HFF-Myc (cell line): ENCODE measurements at places on chromosomes 6 and 20.

DNA sequence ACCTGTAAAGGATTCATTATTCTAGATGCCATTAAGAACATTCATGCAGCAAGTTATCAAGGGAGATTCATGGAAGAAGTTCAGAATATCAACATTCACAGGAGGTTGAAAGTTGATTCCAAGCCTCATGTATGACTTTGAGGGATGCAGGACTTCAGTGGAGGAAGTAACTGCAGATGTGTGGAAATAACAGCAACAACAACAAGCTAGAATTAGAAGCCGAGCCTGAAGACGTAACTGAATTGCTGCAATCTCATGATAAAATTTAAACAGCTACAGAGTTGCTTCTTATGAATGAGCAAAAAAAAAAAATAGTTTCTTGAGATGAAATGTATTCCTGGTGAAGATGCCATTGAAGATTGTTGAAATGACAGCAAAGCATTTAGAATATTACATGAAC lies 73.3 kb upstream of the NXT1 start:
- DNase-seq = no peak

DNA sequence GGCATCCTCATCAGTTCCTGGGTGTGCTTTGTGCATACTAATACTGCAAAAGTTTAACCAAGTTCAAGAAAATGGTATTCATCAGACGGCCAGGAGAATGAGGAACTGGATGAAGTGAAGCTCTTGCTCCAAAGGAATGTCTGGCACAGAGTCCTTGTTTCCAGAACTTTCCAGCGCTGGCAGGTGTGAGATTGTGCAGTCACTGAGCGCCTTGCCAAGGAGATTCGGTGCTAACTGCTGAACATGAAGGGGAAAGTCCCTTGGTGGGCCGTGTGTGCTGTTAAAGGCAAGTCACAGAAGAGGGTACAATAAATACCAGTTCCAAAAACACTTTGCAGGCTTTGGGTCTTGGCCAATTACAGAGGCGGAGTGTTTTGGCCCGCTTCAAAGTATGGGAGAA lies 262.3 kb upstream of the SOX4 start:
- DNase-seq = no peak

DNA sequence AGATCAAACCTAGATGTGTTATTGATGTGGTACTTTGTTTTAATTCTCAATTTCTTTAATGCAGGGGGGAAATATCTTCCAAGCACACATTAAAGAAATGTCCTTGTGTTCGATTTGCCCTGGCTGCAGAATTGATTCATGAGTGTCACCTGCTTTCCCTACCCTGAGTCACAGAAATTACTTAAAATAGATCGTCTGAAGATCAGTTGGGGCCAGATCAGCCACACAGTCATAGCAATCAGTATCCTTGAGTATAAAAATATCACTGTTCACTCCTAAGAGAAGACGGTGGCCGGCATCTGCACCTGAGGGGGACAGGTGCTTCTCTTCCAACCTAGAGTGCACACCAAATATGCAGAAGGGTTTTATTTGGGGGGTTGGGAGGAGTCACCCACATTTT lies 115.2 kb upstream of the RIN2 start:
- DNase-seq = no peak

DNA sequence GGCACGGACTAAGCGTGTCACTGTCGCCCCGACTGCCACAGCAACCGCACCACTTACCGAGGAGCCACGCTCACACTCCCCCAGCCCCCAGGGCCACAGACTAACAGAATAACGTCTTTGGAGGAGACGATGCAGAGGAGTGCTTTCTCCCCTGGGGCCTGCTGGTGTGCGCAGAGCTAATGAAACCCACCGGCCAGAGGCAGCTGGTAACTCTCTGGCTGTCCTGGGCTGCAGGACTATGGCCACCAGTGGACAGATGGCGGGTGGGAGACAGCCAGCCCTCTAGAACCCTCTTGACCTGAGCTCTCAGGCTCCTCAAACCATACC lies 228.0 kb downstream of the DLL1 start:
- DNase-seq = no peak

DNA sequence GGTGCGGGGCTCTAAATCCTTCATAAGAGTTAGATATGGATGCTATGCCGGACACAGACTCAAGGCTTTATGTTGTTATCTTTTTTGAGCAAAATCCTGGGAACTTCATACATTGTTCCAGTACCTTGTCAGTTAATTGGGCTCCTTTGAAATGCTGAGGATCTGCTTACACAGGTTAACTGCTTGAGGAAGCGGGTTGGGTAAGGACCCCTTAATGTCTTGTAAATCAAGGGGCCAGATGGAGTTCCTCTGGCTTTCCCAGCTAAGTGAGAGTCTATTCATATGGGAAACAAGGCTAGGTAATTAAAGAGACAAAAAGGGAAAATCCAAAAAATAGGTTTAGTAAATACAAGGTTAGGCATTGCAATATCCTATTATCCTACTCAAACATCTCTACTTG lies 141.5 kb downstream of the OR2B2 start:
- DNase-seq = no peak

GRCh38 chr6:104816125-104816524 lies 43.6 kb downstream of the HACE1 start:
- DNase-seq = no peak

GRCh38 chr6:16766043-16766536 lies 4.8 kb upstream of the ATXN1 start:
- peak; percentile 98 for DNase-seq

GRCh38 chr6:108667993-108668392 lies 107.3 kb downstream of the FOXO3 start:
- no peak for DNase-seq

GRCh38 chr20:4370851-4371250 lies 350.9 kb upstream of the PRND start:
- DNase-seq = no peak

DNA sequence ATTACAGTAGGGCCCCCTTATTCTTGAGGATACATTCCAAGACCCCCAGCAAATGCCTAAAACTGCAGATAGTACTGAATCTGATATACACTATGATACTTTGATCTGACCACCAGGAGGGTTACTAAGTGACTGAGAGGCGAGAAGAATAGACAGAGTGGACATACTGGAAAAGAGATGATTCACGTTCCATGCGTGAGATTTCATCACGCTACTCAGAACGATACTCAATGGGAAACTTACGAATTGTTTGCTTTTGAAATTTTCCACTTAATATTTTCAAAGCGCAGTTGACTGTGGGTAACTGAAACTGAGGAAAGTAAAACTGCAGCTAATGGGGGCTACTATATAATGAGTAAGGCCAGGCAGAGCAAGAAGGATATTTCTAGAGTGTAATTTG lies 60.8 kb downstream of the STX11 start:
- DNase-seq = no peak

DNA sequence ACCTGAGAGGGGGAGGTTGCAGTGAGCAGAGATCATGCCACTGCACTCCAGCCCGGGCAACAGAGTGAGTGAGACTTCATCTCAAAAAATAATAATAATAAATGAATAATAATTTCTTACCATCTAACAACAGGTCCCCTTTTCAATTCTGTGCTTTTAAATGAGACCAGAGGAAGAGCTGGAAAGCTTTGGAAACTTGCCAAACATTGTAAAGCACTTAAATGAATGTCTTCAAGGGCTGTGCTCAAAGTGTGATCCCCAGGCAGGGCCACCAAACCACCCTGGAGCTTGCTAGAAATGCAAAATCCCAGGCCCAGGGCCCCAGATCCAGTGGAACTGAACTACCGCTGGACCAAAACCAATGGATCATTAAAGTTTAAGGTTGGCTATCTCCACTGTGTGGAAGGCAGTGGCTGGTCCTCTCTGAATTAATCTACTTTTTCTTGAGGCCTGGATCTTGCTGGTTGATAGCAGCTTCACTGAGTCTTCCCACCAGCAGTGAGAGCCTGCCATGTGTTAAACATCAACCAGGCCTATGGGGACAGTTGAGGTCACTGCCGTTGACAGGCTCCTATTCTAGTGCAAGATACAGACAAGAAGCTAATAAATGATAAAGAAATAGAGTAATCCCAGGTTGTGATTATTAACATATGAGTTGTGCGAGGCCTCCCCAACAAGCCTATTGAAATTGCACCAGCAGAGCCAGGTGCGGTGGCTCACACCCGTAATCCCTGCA lies 23.7 kb upstream of the TFAP2C start:
- DNase-seq = no peak

GRCh38 chr20:19769507-19769906 lies 11.4 kb downstream of the RIN2 start:
- DNase-seq = no peak

GRCh38 chr6:151869787-151870186 lies 62.3 kb downstream of the ESR1 start:
- no peak for DNase-seq

GRCh38 chr20:5354901-5355300 lies 38.1 kb upstream of the PROKR2 start:
- no peak for DNase-seq

- DNase-seq = no peak
Observed at GRCh38 chr6:168231393-168231957, 88.1 kb downstream of the DACT2 start.

GRCh38 chr20:62063315-62063980 lies 2.2 kb downstream of the TAF4 start:
- DNase-seq = no peak

GRCh38 chr20:2156666-2157624 lies 55.3 kb downstream of the STK35 start:
- no peak for DNase-seq

- no peak for DNase-seq
Observed at GRCh38 chr6:1767481-1768246, 157.9 kb downstream of the FOXC1 start.

- no peak for DNase-seq
Observed at GRCh38 chr6:167589615-167589940, 237.1 kb upstream of the AFDN start.

DNA sequence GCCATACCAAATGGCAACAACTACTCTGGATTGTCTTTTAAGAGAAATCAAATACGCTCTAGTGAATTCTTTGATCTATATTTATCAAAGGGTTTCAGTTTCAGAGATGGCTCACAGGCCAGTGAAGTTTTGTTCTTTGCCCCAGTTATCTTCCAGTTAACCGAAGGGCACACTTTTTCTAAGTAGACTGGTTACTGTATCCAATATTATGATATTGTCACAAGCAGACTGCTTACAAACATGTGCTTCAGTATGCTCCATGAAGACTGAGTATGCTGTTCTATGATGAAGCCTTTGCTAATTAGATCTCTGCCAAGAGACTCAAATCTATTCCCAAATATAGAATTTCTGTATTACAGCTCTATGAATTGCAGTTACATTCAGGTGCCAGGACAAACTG lies 181.1 kb downstream of the REV3L start:
- DNase-seq = no peak

DNA sequence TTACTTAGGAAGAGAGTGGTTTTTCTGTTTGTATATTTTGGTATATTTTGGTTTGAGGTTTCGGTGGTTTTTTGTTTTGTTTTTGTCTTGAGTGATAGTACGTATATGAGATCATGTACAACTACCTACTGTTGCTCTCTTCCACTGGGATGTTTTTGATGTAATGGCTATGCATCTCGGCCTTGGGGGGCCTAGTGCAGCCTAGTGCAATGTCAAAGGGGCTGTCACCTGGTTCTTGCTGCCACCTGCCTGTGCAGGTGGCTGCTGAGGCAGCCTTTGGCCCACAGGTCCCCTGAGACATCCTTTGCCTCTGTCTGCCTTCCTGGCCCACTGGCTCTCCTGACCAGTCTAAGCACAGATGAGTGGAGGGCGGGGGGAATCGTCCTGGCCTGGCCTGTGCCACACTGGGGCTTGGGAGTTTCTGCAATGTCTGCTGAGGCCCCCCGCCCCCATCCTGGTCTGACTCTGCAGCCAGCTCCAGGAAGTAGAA lies 546.6 kb downstream of the CD83 start:
- DNase-seq = no peak

DNA sequence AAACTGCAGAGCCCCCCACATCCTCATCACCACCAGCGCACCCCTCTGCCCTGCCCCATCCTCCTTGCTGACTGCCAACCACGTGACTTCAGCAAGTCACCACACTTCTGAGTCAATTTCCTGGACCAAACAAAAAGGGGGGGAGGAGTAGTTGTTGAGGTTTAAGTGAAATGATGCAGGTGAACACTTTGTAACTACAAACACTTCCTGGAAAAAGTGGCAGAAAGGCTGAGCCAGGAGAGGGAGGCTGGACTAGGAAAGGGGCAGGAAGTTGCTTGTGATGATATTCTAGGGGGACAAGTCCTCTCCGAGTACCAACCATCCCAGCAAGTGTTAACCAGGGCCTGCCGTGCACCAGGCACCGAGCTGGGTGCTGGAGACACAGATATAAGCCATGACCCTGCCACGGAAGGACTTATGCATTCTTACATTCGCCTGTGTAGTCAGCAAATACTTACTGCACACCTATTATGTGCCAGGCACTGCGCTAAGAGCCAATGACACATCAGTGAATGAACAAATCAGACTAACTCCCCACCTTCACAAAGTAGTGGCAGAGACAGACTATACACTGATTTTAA lies 67.3 kb downstream of the PREX1 start:
- DNase-seq = no peak

DNA sequence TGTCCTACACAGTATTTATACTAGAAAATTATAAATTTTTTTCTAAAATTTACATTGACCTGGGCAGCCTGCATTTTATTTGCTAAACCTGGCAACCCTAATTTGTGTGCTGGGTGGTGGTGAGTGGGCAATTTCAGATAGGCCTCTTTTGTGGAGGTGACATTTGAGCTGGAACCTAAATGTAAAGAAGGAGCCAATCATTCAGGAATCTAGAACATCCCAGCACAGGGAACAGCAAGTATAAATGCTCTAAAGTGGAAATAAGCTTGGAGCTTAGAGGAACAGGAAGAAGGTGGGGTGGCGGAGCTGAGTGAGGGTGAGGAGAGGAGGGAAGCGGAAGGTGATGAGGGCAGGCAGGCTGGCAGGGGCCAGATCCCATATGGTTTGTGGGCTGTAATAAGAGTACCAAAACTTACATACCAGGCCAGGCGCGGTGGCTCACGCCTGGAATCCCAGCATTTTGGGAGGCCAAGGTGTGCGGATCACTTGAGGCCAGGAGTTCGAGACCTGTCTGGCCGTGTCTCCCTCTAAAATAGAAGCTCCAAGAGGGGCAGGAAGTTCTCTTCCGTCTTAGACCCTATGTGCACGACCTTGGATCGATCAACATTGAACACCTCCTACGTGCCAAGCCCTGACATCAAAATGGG lies 549 bp upstream of the CSE1L start:
- no peak for DNase-seq

- DNase-seq = no peak
Observed at GRCh38 chr20:30485331-30486102, 771.9 kb upstream of the DEFB115 start.

DNA sequence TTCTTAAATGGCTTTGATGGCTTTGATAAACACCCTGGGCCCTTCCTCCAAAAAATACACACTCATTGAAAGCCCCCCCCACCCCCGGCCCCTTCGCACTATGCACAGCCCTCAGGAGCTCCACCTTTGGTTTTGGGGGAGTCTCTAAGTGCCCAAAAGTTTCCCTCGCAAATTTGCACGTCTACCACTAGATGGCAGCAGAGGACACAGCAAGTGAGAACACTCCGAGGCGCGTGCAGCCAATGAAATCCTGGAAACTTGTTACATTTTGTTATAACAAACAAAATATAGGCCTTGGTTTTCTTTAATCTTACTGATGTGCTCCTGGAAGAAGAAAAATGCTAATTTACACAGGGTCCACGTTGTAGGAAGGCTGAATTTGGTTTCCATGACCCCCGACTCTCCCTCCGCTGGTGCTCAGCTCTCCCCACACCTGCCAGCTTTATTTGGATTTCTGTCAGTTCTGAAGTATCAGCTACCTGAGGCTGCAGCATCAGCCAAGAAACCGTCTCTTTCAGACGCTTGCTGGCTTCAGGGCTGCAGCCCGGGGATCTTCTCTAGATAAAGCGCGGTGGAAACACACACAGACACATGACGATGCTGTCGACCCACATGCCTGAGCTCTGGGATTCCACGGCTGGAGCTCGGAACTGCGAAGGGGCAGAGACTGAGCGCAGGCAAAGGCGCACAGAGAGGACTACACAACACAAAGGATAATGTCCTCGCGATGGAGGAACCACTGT lies 148.3 kb upstream of the RPS6KA2 start:
- peak; percentile 30 for DNase-seq
